ENCODE measurements at places on chromosomes 13 and 19.

- DNase-seq: no peak
Measured at GRCh38 chr19:3617463-3617862, 9.1 kb downstream of the CACTIN start.

- no peak for DNase-seq
Measured at GRCh38 chr19:31154021-31154420, 195.2 kb downstream of the TSHZ3 start.

DNA sequence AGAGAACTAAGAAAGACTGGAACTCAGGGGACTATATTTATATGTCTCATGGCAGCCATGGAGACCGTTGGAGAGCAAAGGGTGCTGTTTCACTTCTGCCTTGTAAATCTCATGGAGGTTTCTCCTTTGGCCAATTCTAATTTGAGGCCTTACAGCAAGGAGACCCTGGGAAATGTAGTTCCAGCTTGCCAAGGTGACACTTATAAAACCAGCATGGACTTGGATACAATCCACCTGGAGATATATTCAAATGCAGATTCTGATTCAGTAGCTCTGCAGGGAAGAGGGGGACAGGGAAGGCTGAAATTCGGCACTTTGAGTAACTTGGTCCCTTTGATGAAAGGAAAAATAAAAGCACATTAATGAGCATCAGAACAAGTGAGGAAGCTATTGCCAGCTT, 90.0 kb downstream of the OXGR1 start:
- DNase-seq: no peak

DNA sequence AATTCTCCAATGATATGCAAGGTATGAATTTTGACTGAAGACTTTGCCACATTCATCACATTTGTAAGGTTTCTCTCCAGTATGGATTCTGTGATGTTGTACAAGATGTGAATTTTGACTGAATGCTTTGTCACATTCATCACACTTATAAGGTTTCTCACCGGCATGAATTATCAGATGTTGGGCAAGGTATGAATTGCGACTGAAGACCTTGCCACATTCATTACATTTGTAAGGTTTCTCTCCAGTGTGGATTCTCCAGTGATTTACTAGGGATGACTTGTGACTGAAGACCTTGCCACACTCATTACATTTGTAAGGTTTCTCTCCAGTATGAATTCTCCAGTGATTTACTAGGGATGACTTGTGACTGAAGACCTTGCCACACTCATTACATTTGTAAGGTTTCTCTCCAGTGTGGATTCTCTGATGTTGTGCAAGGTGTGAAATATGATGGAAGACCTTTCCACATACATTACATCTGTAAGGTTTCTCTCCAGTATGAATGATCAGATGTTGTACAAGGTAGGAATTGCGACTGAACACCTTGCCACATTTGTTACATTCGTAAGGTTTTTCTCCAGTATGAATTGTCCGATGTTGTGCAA, 24.8 kb downstream of the ZNF83 start:
- no peak for DNase-seq

GRCh38 chr13:21748166-21748565, 77.3 kb downstream of the FGF9 start:
- no peak for DNase-seq

DNA sequence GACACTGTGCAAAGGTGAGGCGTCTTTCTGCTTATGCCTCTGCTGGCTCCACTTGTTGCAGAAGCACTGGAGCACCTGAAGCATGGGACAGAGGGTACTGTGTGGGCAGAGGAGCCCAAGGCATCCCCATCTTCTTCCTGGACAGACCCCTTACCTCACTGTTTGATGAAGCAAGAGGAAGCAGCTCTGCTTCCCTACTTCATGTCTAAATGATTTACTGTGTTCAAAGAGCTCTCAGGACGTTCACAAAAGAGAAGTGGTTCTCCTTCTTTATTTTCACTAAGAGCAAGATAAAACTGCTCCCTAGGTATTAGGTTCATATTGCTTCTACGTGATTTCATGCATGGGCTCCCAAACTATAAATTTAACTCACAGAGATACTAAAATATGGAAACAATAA, 1635.4 kb upstream of the SLC10A2 start:
- DNase-seq: no peak

DNA sequence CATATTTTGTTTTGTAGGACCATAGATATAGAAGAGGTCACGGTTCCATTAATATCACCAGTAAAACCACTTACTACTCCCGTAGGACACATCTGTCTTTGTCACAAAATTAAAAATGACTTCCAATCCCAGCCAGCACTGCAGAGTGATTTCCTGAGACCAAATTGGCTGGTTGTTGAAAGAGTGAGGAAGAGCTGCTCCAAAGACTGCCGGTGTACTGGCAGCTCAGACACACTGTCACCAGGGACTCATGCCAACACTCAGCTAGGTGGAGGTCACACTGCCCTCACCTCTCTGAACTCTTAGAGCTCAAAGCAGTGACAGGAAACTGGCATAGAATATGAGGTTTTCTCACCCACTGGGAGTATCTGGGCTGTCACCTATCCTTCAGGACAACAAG, 52.1 kb downstream of the FLT1 start:
- DNase-seq: no peak

- no peak for DNase-seq
Measured at GRCh38 chr13:31011193-31011860, 78.9 kb downstream of the TEX26 start.

- no peak for DNase-seq
Measured at GRCh38 chr19:2703691-2704216, 1.3 kb upstream of the GNG7 start.

- DNase-seq: no peak
Measured at GRCh38 chr19:55209693-55210472, 582 bp upstream of the PTPRH start.

DNA sequence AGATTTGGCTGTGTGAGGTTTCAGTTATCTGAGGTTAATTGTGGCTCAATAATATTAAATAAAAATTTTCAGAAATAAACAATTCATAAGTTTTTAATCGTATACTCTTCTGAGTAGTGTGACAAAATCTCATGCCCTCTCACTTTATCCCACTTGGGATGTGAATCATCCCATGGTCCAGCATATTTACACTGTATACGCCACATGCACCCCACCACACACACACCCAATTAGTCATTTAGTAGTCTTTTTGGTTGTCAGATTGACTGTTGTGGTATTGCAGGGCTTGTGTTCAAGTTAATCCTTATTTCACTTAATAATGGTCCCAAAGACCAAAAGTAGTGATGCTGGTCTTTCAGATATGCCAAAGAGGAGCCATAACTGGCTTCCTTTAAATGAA, 66.4 kb upstream of the PCDH9 start:
- no peak for DNase-seq

DNA sequence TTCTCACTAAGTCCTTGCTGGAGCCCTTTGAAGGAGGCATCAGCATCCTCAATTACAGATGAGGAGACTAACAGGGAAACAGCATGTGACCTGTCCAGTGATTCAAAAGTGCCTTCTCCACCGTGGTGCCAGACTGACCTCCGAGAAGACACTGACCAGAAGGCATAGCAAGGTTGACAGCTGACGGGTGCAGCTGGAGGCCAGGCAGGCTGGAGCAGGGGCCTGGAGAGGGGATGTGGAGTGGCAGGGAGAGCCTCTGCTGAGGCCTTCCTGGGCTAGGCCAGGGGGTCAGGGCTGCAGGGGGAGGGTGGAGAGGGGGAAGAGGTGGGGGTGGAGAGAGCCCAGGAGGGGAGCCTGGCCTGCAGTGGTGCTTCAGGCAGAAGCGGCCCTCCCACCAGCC, 66.3 kb downstream of the KCTD15 start:
- DNase-seq: no peak

- no peak for DNase-seq
Measured at GRCh38 chr13:108924134-108924533, 294.7 kb downstream of the MYO16 start.

- DNase-seq: no peak
Measured at GRCh38 chr19:55137915-55138314, 11.1 kb downstream of the TNNT1 start.

- no peak for DNase-seq
Measured at GRCh38 chr19:33418871-33419787, 45.6 kb downstream of the CEBPG start.

DNA sequence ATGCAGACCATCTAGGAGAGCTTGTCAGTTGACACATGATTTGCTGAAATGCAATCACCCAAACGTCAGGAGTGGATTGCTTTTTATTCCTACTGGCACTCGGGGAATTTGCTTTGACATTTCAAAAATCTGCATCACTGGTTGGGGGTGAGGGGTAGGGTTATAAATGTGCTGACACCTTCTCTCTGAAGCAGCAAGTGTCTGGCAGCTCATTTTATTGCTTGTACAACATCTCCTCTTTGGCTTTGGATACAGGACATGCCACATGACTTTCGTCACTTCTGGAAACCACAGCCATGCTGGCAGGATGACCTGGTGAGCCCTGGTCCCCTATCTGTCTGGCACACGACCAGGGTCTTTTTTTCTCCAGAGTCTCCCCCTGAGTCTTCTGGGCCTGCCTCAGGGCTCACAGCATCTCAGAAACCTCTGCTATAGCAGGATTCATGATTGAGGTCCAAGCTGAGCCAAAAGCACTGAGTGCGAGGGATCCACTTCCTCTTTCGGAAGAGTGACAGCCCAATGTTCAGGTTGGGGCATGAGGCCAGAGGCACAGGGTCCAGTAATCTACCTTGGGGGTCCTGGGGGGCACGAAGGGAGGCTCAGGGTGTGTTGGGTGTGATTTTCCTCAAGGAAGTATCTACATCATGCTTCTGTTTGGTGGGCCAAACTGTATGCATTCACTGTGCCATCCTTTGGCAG, 60.1 kb downstream of the HSPH1 start:
- DNase-seq: no peak

DNA sequence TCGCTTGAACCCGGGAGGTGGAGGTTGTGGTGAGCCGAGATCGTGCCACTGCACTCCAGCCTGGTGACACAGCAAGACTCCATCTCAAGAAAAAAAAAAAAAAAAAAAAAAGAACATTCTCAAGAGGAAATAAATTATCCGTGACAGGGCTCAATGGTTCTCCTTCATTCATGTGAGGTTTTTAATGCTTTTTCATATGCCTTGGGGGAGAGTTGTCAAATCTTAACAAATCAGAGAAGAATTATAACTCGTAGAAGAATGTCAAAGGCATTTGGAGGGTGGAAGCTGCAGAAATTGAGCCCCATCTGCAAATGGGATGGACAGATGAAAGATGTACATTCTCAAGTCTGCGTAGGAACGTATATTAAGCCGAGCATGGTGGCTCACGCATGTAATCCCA, 34.9 kb upstream of the HOMER3 start:
- DNase-seq: no peak

- no peak for DNase-seq
Measured at GRCh38 chr19:19382118-19382517, 23.4 kb upstream of the GATAD2A start.

GRCh38 chr19:56105090-56105701, 15.9 kb downstream of the ZNF787 start:
- DNase-seq: no peak

GRCh38 chr13:110197026-110197425, 109.9 kb downstream of the COL4A1 start:
- DNase-seq: no peak

DNA sequence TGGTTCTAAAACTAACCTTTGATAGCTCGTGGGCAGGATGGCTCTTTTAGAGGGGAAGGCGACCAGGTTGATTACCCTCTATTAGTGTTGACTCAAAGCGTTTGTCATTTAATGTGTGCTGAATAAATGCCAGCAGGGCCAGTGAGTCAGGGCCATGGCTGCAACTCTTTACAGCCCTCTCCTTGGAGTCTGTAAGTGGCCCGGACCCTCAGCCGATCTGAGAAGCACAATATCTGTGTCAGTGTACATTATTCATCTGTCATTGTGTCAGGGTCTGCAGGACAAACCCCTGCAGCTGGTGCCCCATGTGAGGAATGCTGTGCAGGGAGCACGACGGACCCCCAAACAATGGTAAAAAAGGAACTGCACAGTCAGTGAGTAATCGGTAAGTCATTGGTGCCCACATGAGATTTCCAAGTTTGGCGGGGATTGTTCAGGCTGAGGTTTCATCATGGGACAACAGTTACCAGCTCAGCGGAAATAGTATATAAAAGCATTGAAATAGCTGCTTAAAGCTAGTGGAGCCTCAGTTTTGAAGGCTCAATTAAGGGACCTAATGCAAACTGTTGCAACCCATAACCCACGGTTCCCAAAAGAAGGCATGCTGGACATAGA, 139.1 kb downstream of the ZNF675 start:
- no peak for DNase-seq

- DNase-seq: no peak
Measured at GRCh38 chr13:73220966-73221720, 162.3 kb downstream of the KLF5 start.

- no peak for DNase-seq
Measured at GRCh38 chr13:113491418-113491883, 940 bp upstream of the DCUN1D2 start.

DNA sequence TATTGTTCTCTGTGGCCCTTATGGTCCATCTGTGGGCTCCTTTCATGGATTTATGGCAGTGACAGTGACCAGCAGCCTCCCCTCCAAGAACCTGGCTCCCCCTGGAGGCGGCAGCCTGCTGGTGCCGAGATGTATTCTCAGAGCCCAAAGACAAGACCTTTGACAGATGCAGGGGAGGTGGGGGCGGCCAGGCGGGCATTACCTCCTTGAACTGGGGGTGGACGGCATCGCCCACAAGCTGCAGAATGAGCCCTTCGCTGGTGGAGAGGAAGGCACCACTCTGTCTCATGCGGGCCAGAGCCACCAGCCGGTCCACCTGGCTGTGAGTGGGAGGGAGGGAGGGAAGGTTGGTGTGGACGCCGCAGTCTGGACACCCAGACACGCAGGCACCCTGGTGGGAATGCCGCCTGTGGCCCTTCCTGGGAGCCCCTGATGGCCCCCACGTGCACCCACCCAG, 6.6 kb downstream of the ISOC2 start:
- no peak for DNase-seq

- DNase-seq: no peak
Measured at GRCh38 chr19:34731964-34732363, 2.1 kb upstream of the ZNF181 start.

- DNase-seq: no peak
Measured at GRCh38 chr19:34959021-34959420, 5.0 kb downstream of the ZNF792 start.

DNA sequence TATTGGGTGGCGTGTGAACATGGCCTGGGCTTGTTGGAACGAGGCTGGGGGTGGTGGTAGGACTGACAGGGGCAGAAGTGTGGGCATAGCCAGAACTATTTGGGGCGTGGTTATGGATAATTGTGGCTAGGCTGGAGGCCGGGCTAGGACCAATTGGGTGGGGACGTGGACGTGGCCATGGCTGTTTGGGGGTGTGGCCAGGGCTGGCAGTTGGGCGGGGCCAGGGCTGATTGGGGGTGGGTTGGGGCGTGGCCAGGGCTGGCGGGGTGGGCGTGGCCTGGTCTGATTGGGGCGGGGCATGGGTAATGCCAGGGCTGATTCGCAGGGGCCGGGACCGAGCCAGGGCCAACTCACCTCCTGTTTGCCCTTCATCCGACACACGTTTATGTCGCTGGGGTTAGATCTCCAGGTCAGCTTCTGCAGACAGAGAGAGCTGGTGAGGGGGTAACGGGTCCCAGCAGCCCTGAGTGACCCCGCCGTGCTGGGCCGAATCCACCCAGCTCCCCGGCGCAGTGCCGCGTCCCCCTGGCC, 2.8 kb downstream of the SEMA6B start:
- no peak for DNase-seq
